ENCODE measurements at places on chromosomes 12 and 14.

DNA sequence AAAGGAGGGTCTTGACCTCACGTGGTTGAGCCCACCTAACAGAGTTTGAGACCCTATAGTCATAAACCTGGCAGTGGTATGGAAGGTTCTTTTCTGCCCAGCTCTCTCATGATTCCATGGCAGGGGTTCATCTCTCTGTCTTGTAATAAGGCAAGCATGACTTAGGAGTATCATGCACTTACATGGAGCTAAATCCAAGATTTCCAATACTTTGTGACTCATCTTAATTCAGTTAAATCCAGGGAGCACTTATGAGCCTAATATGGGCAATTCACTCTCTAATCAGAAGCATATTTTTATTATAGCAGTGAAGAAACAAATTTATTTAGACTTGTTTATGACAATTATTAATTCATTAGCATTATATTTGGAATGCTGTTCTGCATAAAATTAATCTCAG is 131.8 kb upstream of the CPSF6 start:
- no peak for DNase-seq

DNA sequence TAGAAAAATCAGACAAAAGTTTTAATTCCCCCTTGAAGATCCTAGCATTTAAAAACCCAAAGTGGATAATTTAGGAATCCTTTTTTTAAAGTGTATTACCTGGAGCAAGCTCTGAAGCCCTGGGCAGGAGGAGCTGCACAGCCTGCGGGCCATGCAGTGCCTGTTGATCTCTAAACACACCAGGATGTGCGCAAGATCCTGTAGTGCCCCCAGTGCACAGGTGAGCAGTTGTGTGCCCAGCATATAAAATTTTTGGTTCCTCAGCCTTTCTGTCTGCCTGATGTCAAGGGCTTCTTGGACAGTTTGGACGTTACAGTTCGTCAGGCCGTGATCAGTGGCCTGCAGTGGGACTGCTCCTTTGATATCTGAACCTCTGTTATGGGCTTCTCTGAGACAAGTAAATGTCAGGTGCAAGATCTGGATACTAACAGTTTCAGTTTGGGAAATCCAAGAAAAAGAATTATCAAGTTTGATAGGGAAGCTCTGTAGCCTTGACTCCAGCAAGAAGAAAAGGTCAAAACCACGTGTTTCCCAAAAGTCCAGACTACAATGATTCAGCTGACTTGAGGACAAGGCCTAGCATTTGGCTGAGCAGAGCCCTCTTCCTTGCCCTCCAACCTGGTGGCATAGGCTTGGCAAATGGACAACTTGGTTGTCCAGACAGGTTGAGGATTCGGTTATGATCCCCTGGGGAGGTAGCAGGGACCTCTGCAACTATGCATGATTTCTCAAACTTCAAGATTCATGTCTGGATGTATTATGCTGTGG is 1.0 kb downstream of the ATXN7L3B start:
- no peak for DNase-seq

DNA sequence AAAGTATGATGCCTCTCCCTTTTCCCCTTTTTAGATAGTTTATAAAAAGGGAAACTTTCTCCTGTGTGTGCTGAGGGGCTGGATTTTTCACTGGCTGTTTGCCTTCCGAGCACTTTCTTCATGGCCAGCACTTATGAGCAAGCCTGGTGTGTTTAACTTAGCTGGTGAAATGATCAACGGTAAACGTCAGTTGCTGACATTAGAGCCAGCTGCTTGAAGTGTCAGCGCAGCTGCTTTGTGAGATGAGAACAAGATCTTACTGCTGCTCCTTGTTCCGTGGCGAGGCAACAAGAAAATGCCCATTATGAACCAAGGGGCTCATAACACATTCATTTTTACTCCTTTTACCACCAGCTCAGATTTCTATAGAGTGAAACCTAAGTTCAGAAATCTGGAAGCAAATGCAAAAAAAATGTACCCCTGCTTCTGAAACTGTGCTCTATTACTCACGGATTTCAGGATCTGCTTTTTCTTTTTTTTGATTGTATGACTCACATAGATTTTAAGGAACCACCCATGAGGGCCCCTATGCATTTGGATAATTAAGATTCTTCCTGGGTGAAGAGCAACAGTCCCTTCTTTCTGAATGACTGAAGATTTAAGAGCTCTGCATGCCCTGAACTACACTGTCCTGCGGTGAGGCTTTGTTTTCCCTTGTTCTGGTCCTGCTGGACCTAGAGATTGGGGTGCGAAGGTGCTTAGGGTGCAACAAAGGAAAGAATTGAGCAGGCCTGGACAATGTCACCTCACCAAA is 74.3 kb upstream of the CPM start:
- no peak for DNase-seq

DNA sequence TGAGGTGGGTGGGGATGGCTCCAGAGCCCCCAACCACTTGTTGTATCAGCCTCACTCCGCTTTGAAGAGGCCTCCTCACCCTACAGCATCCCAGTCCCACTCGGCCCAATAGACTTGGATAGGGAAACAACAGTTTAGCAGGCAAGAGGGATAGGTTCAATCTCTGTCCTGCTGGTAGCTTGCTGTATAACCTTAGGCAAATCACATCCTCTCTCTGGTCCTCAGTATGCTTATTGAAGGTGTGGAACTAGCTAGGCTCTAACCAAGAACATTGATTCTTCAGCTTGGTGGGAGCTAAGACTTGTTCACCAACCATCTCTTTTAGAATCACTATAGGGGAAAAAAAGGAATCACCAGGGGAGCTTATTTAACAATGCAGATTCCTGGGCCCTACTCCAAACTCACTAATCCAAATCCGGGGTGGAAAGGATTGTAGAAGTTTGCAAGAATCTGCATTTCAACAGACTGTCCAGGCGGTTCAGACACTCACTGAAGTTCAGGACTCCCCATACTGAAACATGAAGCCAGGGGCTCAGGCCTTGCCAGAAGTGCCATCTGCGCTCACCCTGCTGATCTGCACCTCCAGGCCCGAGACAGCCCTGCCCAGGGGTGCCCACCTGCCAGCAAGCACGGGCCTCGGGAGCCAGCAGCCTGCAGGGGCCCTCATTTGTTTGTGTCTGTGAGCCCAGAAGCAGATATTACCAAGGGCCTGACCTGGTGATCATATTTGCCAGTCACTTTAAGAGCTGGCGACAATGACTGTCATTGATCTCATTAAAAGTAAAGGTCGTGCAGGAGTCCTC is 113.0 kb downstream of the ADCK1 start:
- no peak for DNase-seq

- no peak for DNase-seq
Measured at GRCh38 chr12:64825143-64826021, 935 bp downstream of the TBC1D30 start.

- no peak for DNase-seq
Measured at GRCh38 chr14:58981840-58982239, 206.6 kb upstream of the DAAM1 start.

DNA sequence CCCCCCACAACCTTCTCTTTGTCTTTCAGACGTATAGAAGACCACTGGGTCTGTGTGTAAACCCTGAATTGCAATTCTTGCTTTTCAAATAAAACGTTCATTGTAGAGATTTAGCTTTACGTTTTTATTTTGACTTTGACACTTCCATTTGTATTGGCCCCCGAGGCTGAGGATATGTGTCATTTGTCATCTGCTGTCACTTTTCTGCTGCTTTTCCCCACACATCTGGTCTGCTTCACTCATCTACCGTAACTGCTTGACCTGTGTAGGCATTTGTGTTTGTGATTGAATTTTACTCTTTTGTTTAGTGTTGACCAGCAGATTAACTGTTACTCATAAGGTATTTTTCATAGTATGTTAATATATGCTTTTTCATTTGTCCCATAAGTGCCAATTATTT is 157.2 kb upstream of the SYT10 start:
- no peak for DNase-seq

- DNase-seq, result no peak
Measured at GRCh38 chr14:71319666-71320065, 412.4 kb downstream of the PCNX1 start.

- DNase-seq, result no peak
Measured at GRCh38 chr14:90726656-90727055, 89.6 kb downstream of the TTC7B start.

GRCh38 chr12:91215940-91216454 is 33.4 kb upstream of the DCN start:
- no peak for DNase-seq

GRCh38 chr14:95352481-95352880 is 32.8 kb upstream of the CLMN start:
- DNase-seq, result no peak

DNA sequence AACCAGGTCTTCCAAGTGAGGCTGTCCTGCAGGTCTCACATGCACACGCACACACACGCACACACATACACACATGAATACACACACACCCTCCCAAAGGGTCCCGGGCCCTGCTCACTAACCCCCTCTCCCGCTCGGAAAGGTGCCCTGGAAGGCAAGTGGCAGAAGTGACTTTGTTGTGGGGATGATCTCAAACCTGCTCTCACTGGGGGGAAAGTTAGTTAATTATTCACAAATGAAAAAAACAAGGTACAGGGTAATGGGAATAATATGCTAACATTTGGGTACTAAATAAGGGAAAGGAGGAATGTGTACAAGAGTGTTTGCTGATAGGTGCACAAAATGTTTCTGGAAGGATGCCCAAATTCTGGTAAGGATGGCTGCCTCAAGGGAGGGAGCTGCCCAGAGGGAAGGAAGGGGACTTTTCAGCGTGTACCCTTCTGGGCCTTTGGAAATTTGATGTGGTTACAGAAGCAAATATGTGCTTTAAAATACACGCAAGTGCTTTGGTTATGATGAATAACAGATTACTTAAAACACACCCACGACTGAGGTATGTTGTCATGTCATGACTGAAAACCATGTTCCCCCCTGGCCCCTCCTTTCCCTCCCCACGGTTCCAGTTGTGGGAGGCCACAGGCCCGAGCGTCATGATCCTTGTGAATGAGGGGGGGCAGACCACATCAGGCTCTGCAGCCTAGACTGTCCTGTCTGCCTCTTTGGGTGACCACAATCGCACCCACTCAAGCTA is 43.3 kb upstream of the PLEKHG6 start:
- DNase-seq, result no peak

DNA sequence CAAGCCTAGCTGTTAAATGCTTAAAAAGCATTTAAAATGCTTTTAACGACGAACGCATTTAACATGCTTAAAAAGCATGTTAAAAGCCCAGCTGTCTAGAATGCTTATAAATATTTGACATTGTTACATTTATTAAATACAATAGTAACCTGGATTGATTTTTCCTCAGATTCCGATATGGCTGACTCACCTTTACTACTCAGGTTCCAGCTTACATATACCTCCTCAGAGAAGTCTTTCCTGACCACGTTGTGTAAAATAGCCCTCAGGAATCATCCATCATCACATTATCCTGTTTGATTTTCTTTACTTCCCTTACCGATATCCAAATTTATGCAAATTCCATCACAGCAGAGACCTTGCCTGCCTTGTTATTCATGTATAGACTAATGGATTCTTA is 51.4 kb downstream of the SLC41A2 start:
- no peak for DNase-seq

DNA sequence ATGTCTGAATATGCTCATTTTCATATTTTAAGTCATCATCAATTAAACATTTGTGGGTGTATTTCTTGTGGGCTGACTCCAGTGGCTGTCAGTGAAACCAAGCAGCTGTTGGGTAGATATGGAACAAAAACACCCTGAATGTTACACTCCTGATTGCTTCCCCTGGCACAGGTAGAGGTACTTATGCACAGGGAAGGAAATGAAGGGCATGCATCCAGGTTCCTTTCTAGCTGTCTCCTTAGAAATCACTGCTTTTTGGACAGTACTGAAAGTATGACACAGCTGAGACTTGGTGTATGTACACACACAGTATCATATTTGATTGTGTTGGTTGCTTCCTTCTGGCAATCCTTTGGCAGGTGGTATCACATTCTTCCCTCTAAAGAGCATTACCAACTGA is 1006.7 kb downstream of the DIO2 start:
- DNase-seq, result no peak

GRCh38 chr12:118500299-118500698 is 123.9 kb downstream of the SUDS3 start:
- no peak for DNase-seq

GRCh38 chr14:101495827-101496775 is 65.2 kb upstream of the DIO3 start:
- DNase-seq, result no peak

GRCh38 chr14:99011385-99011784 is 260.6 kb downstream of the BCL11B start:
- no peak for DNase-seq

DNA sequence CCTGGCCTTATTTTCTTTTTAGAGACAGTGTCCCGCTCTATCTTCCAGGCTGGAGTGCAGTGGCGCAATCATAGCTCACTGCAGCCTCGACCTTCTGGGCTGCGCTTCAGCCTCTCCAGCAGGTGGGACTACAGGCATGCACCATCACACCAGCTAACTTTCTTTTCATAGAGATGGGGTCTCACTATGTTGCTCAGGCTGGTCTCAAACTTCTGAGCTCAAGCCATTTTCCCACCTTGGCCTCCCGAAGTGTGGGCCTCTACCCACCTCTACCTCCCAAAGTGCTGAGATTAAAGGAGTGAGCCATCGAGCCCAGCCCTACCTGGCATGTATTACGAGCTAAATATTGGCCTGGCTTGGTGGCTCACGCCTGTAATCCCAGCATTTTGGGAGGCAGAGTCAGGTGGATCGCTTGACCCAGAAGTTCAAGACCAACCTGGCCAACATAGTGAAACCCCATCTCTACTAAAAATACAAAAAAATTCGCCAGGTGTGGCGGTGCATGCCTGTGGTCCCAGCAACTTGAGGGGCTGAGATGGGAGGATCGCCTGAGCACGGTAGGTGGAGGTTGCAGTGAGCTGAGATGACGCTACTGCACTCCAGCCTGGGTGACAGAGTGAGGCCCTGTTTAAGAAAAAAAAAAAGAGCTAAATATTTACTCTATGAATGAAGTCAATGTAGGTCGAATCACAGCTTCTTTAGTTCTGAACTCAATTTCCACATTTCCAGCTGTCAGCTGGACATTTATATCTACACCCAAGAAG is 7.6 kb upstream of the RILPL1 start:
- DNase-seq, result no peak

GRCh38 chr12:56385873-56386272 is 23.2 kb upstream of the APOF start:
- DNase-seq, result no peak

- DNase-seq, result no peak
Measured at GRCh38 chr12:128314611-128315010, 47.6 kb downstream of the TMEM132C start.

GRCh38 chr12:103824845-103825244 is 16.2 kb downstream of the NT5DC3 start:
- DNase-seq, result no peak

GRCh38 chr12:11228296-11228879 is 41.1 kb downstream of the PRB3 start:
- no peak for DNase-seq

- no peak for DNase-seq
Measured at GRCh38 chr14:42563313-42563712, 956.6 kb downstream of the LRFN5 start.

DNA sequence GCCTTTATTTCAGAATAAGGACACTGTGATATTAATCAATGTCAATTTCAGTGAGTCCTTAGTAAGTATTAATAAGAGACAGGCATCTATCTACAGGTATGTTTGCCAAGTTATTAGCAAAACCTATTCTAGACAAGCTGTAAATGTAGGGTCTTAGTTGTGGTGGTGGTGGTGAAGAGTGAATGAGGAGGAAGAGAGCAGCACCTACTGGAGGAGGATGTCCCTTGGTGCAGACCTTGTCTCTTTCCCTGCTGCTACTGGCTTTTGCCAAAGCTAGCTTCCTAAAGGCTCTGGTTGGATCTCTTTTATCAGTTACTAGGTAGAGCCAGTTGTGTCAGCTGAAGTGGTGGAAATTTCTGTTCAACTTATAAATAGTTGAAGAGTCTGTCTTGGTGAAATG is 304.8 kb upstream of the ATP2B1 start:
- no peak for DNase-seq

- DNase-seq, result no peak
Measured at GRCh38 chr12:78220811-78221210, 390.1 kb downstream of the NAV3 start.
